Osteocyte (in vitro differentiated cells): ENCODE measurements at places on chromosomes 3 and 15.

- H3K27ac ChIP-seq: peak overlapping the region; percentile 20
- peaks cover 3% of the 10 kb centered on the region for H3K4me1 ChIP-seq
- no peaks in the 10 kb centered on the region for H3K27me3 ChIP-seq
- peaks cover 23% of the 10 kb centered on the region for H3K36me3 ChIP-seq
- no peak overlapping the region for H3K4me3 ChIP-seq
Measured at GRCh38 chr15:65724464-65725215, 67.5 kb downstream of the DENND4A start.

GRCh38 chr15:36808411-36809160 lies 229.2 kb downstream of the CDIN1 start:
- DNase-seq: no peak
- no peaks in the 10 kb centered on the region for H3K4me1 ChIP-seq
- no peaks in the 10 kb centered on the region for H3K27me3 ChIP-seq
- H3K4me3 ChIP-seq: no peak overlapping the region

- peaks cover 3% of the 10 kb centered on the region for H3K4me1 ChIP-seq
- DNase-seq: no peak
- H3K27ac ChIP-seq: no peak overlapping the region
- no peaks in the 10 kb centered on the region for H3K36me3 ChIP-seq
Measured at GRCh38 chr3:69419276-69419675, 33.4 kb upstream of the FRMD4B start.

- H3K27me3 ChIP-seq: peaks cover 38% of the 10 kb centered on the region
- H3K4me1 ChIP-seq: no peaks in the 10 kb centered on the region
- no peaks in the 10 kb centered on the region for H3K36me3 ChIP-seq
- DNase-seq: no peak
- H3K4me3 ChIP-seq: no peak overlapping the region
Measured at GRCh38 chr3:155701882-155702465, 42.9 kb downstream of the PLCH1 start.

GRCh38 chr3:184807549-184807948 lies 4.4 kb upstream of the VPS8 start:
- H3K4me3 ChIP-seq: no peak overlapping the region
- H3K36me3 ChIP-seq: no peaks in the 10 kb centered on the region
- H3K4me1 ChIP-seq: peaks cover 9% of the 10 kb centered on the region
- no peak for DNase-seq
- peaks cover 33% of the 10 kb centered on the region for H3K27me3 ChIP-seq
- H3K27ac ChIP-seq: no peak overlapping the region
